Activated CD4-positive, alpha-beta T cell treated with anti-CD3 and anti-CD28 coated beads for 4 hours (primary cell): ENCODE measurements at places on chromosomes 4 and X.

- DNase-seq = no peak
These were observed 34.8 kb downstream of the GPR101 start for GRCh38 chrX:136999024-136999423.

GRCh38 chr4:47483745-47484144 lies 1.3 kb upstream of the ATP10D start:
- no peak for DNase-seq

DNA sequence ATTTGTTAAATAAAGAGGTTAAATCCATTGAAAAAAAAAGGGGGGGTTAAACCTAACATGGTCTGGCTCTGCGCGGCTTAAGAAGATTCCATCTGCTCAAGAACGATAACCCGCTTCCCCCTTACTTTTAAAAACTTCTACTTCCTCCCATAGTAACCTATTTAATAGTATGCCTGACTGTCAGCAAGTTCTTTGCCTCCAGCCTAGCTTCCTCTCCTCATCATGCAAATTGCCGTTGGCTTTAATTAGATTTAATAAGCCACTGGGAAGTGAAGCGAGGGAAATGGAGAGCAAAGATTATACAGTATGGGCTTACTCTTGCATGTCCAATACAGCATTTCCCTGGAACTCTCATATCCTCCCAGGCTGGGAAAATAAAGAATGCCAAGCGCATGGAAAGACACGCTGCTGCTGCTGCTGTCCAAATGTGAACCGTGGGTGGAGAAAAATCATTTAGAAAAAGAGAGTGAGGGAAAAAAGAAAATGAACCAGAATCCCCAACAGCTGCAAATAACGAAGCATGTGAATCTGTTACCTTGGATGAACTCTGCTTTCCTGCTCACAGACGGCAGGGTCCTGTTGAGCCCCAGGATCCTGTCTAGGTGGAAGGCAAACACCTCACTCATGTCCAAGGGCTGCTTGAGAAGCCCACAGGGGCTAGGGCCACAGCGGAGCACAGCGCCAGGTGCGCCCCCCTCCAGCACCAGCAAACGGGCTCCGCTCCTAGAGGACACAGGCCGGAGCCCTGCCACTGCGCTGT lies 2.7 kb downstream of the GASK1B start:
- DNase-seq = no peak

DNA sequence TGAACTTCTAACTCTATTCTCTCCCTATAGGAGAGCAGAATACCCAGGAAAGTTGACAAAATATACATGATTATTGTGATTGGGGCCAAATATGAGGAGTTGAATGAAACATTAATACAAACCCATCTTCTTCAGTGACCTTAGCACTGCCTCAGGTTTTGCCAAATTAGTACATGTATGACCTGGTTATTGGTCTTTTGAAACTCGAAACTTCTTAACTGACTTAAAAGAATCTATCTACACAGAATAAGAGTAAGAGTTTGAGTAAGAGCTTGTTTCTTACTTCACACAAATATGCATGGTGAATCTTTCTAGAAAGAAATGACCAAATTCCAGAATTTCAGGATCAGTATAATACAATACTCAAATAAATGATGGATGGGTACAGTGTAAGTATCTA lies 213.0 kb upstream of the GK2 start:
- no peak for DNase-seq

GRCh38 chr4:46986922-46987638 lies 6.3 kb downstream of the GABRA4 start:
- no peak for DNase-seq

DNA sequence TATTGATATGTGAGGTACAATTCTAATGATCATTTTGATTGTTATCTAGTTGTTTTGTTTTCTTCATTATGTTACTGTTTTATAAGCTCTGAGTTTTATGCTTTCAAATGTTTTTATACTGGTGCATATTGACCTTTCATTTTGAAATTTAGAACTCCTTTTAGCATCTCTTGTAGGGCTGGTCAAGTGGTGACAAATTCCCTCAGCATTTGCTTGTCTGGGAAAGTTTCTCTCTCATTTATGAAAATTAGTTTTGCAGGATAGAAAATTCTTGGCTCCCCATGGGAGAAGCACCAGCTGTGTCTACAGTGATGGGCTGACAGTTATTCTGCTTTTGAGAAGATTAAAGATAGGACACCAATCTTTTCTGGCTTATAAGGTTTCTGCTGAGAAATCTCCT lies 105.3 kb upstream of the SPRY1 start:
- no peak for DNase-seq

- no peak for DNase-seq
These were observed 880.2 kb downstream of the RAPGEF2 start for GRCh38 chr4:159983082-159983481.

DNA sequence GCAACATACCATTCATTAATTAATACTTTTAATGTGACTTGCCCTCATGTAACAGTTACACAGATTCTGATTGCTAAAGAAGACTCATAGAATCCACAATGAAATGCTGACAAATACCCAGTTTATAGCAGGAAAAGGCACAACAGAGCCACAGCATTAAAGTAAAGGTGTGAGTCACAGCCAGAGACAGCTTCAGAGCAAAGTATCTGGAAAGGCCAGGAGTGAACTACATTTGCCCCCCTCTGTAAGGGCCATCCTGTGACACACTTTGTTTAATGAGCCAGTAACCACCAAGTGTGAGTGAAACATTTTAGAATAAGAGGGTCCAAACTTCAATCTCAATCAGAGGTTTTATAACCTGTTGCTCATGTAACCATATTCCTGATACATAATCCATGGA lies 133.8 kb upstream of the TACR3 start:
- DNase-seq = no peak

DNA sequence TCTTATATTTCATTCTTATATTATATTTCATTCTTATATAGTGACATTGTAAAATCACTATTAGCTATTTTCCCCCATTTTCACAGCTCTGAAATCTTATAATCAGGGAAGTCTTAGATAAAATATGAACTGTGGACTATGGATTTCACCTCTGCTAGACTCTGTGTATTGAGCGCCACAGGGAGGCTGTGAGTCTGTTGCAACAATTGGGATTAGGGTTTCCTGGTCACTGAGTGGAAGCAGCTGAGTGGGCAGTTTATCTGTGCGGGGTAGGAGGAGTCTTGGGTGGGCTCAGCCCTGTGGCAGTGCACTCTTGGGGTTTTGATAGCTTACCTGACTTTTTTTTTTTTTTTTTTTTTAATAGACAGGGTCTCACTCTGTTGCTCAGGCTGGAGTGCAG lies 249.5 kb downstream of the PTTG2 start:
- DNase-seq = no peak

DNA sequence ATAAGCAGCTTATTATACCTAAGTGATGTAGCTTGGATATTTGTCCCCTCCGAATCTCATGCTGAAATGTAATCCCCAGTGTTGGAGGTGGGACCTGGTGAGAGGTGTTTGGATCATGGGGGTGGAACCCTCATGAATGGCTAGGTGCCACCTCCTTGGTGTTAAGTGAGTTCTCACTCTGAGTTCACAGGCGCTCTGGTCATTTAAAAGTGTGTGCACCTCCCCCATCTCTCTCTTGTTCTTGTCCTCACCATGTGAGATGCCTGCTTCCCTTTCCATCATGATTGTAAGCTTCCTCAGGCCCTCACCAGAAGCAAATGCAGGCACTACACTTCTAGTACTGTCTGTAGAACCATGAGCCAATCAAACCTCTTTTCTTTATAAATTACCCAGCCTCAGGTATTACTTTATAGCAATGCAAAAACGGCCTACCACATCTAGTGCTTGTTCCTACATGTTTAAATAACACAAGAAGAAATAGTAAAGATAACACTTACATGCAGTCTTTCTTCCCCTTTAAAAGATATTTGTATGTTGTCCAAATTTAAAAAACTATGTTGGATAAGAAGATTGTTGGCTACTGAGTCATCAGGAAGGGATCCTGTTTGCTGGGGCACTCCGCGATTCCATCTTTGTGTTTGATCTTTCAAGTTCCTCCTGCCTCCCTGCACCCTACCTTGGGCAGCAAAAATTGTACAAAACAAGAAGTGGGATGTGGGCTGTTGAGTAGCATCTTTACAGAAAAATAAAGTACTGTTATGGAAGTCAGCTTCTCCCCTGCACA lies 29.7 kb downstream of the PPP1R2C start:
- DNase-seq = no peak

GRCh38 chrX:43317378-43317777 lies 338.7 kb upstream of the MAOA start:
- no peak for DNase-seq
